Activated naive CD8-positive, alpha-beta T cell treated with anti-CD3 and anti-CD28 coated beads, Interleukin-2, amount 10 ng/mL, durations not matched to agents 7 days and 5 days (primary cell): ENCODE measurements at places on chromosomes 4 and X. TPM values are rescaled to one million over a fixed set of nuclear protein-coding genes. Genes with fewer than 3 reads are reported as not detected.

The PF4V1 gene
- total RNA-seq: not detected

The NUDT10 gene
- total RNA-seq: 1.4 TPM

The NDST3 gene
- total RNA-seq: not detected

The DGAT2L6 gene
- not detected for total RNA-seq

The CENPVL2 gene
- not detected for total RNA-seq

The FAM47E gene
- not detected for total RNA-seq

GRCh38 chrX:34300871-34301270, 168.8 kb upstream of the FAM47A start:
- no peak for DNase-seq

GRCh38 chr4:85257817-85258370, 217.1 kb upstream of the ARHGAP24 start:
- no peak for DNase-seq

GRCh38 chrX:70025464-70025863, 24.3 kb downstream of the AWAT2 start:
- DNase-seq: no peak

DNA sequence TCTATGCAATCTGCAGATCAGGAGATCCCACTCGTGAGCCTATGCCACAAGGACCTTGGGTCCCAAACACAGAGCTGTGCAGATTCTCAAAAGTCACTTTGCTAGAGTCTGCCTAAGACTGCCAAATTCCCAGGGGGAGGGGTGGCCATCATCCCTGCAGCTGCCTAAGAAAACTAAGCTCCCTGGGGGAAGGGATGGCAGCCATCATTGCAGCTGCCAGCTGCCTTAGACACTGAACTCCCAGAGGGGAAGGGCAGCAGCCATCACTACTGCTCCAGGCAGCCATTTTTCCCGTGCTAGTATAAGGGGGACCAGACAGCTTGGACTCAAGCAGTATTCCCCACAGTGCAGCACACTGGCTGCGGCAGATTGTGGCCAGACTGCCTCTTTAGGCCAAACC, 156.9 kb downstream of the NKX6-1 start:
- no peak for DNase-seq

DNA sequence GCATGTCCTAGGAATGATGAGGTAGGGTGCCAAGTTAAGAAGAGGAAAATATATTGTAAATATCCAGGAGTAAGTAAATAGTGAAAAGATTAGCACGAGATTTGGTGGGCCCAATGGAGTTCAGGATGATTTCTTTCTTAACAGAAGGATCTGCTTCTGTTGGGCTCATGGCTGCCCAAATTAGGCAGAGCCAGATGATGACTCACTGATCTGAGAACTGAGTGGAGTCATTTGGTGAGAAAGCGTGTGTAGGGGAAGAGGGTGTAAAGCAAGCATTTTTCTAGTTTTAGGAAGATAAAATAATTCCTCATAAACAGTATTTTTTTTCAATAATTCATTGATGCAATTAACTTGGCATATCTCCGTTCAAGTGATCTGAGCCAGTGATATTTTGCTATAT, 1.6 kb downstream of the TBX22 start:
- DNase-seq: no peak

GRCh38 chr4:5101571-5101970, 50.3 kb downstream of the STK32B start:
- DNase-seq: no peak

GRCh38 chr4:186137196-186137794, 32.8 kb downstream of the FAM149A start:
- no peak for DNase-seq

GRCh38 chr4:180696460-180697092, 1546.6 kb upstream of the TENM3 start:
- DNase-seq: no peak

DNA sequence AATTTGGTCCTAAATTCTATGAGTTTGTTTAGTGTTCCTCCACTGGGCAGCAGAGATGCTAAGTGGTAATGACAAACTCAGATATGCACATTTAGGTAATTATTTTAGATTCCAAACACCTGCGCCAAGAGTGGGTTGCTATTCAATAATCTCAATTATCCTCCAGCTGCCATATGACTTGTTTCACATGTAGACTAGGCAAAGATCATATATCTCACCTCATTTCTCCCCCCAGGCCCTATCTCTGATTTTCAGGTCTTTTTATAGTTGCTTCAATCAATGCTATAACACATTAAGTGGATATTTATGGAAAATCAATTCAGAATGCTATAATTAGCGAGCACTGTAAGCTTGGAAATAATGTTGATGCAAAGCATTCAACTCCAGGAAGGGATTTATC, 217.6 kb downstream of the KCTD8 start:
- DNase-seq: no peak

DNA sequence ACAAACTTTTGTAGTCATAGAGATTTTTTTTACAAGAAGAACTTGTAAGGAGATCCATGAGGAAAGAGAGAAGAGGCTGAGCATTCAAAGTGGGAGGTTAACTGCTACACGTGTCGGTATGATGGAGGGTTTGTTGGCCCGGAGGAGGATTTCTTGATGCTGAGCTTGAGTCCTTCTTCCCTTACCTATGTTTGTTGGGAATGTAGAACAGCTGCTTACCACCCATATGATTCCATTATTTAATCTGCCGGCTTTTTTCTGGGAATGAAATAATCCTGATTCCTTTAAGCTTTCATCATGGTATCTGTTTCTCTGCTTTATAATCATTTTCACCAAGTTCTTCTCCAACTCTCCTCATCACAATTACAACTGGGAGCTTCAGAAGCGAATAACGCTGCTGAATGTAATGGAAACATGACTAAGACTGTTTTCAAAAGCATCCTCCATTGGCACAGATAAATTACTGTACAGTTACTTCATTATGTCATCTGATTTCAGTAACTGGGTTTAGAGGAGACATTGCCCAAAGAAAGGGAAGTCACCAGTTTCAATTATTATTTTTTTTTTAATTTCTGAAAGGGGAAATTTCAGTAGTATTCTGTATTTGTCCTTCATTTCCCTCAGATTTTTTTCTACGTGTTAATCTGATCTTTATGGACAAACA, 420.6 kb downstream of the SPRY1 start:
- DNase-seq: no peak
